ENCODE measurements at places on chromosomes 2 and 18. TPM values are rescaled to one million over a fixed set of nuclear protein-coding genes. Genes with fewer than 3 reads are reported as not detected.
A peak's percentile ranks its signal among the peaks of the same experiment; 100 is the strongest.

The AOX1 gene
- 0.83 TPM for total RNA-seq

The TSPYL6 gene
- not detected for total RNA-seq

GRCh38 chr2:67604360-67604759 lies 207.2 kb downstream of the ETAA1 start:
- no peaks in the 10 kb centered on the region for H3K36me3 ChIP-seq
- H3K4me1 ChIP-seq = no peaks in the 10 kb centered on the region
- no peak overlapping the region for H3K27ac ChIP-seq
- no peak for DNase-seq

DNA sequence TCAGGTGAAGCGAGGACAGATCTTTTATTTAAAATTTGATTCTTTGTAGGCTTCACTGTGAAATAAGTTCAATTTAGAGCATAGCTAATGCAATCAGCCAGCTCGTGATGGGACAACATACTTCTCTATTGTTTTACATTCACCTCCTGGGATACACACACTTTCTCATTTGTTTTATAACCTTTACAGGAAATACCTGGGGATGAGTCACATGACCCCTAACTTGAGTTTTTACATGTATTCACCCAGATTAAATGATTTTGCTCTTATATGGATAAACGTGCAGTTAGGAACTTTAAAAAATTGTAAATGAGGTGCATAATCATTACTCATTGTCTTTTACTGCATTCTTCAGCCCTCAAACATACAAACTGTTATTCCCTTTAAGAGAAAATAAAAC lies 152.1 kb downstream of the NEDD4L start:
- H3K4me3 ChIP-seq = peak overlapping the region; percentile 79
- DNase-seq = no peak
- no peak overlapping the region for H3K27ac ChIP-seq
- H3K36me3 ChIP-seq = no peaks in the 10 kb centered on the region
- peaks cover 15% of the 10 kb centered on the region for H3K4me1 ChIP-seq

- no peak overlapping the region for H3K4me3 ChIP-seq
- H3K4me1 ChIP-seq = no peaks in the 10 kb centered on the region
- no peak overlapping the region for H3K27ac ChIP-seq
- H3K36me3 ChIP-seq = no peaks in the 10 kb centered on the region
- H3K27me3 ChIP-seq = no peaks in the 10 kb centered on the region
- no peak for DNase-seq
These were observed 68.7 kb upstream of the FSHR start for GRCh38 chr2:49222975-49223528.

- no peak overlapping the region for H3K27ac ChIP-seq
- DNase-seq = peak; percentile 7
- no peaks in the 10 kb centered on the region for H3K4me1 ChIP-seq
These were observed 209.5 kb downstream of the VAPA start for GRCh38 chr18:10122988-10123950.

- H3K36me3 ChIP-seq = no peaks in the 10 kb centered on the region
- H3K4me1 ChIP-seq = no peaks in the 10 kb centered on the region
These were observed 99.6 kb upstream of the ST3GAL5 start for GRCh38 chr2:85988175-85988913.

Data from activated T-cell treated with anti-CD3 and anti-CD28 coated beads, Interleukin-2, amount 50 U/mL, for 72 hours (primary cell).